ENCODE measurements at places on chromosomes 3 and 15.

DNA sequence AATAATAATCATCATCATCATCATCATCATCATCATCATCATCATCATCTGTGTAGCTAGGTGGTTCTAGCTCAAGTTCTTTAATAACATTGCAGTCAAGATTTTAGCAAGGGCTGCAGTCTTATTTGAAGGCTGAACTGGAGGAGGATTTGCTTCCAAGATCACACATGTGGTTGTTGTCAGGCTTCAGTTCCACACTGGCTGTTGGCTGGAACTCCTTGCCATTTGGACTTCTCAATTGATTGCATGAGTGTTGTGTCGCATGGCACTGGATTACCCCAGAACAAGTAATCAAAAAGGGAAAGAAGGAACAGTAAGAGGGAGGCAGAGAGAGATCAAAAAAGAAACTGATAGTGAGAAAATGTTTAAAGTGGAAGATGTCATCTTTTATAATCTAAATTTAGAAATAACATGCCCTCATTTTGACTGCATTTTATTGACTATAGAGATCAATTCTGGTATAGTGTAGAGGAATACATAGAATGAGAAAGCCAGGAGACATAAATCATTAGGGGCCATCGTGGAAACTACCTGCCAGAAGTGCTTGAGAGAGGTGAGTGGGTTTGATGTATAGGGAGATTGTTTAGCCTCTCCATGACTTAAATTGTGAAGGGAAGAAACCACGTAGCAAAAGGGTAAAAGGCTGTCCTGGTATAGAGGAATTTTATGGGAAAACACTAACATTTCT lies 346.6 kb upstream of the RBMS3 start:
- no peak for DNase-seq

DNA sequence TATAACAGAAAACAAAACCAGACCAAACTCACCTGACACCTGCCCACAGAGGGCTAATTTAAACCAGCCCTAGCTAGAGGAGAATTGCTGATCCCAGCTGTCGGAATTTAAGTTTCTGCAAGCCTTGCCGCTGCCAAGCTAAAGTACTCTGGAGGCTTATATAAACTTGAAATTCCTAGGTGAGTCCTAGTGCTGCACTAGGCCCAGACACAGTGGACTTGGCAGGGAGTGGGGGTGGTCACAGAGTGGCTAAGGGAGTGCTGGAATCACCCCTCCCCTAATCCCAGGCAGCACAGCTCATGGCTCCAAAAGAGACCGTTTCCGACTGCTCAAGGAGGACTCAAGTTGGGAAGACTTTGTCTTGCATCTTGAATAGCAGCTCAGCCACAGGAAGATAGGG lies 17.6 kb downstream of the TMCO5A start:
- DNase-seq: no peak

DNA sequence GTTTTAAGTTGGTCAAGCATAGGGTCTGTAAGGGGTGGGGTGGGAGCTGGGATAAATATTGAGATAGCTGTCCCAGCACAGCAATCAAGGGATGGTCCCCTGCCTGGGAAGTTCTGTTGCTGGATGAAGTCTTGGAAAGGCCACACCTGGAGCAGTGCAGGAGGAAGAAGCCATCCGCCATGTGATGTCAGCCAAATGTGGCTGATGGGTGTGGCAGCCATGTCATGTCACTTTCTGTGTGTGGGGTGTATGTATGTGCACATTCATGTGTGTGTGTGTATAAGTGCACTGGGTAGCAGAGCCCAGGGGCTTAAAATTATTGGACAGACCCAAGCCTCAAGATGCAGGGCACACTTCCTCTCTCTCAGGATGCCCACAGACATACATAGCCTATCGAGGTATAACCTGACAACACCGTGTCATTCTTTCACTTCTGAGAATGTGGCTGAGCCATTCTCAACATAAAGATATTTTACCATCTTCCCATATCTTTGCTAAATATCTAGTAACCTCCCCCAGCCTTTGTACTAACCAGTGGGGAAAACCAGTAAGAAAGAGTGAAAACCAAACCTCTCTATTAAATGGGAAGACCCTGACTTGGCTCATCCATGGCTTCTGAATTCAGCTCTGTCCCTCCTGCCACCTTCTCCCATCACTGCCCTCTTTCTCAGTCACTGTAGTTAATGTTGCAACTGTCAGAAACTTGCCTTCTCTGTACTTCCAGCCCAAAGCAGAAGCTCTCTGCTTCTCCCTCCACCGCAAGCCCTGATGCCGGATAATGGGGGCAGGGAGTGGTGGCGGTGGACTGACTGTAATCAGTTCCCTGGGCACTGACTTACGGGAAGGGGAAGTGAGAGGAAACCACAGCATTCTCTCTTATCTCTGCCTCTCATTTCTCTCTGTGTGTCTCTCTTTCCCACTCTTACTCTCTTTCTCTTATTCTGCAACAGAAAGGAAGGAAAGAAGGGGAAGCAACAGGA lies 11.2 kb downstream of the TNFSF10 start:
- peak; percentile 85 for DNase-seq

DNA sequence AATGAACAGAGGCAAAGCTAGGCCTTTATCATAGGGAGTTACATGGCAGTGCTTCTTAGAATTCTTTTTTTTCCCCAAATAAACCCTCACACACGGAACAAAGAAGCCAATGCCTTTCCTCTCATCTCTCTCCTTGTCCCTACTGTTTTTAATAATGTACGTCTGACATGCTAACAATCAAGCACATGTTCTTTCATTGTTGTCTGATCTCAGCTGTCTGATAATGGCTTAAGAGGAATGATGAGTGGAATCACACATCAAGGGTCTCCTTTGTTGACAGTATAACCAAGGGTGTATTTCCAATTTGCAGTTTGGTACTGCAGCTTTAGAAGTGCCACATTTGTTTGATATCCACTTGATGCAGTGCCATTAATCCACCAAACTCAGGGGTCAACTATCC lies 34.8 kb upstream of the EPHA3 start:
- no peak for DNase-seq

DNA sequence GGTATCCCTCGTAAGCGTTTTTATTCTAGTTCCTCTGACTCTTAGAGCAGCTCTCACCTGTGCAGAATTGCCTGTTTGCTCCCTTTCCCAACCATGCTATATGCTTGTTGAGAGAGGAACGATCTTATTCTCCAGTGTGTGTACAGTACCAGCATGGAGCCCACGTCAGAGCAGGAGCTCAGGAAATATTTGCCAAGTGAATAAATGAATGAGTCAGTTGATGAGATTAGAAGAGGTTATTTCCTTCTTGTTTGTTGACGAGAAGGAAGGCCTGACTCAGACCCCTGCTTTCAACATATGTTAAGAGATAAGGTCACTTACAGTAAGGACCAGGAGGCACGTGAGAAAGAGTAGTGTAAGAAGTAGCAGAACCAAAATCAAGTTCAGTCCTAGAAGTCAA lies 106.3 kb upstream of the ABHD17C start:
- no peak for DNase-seq

DNA sequence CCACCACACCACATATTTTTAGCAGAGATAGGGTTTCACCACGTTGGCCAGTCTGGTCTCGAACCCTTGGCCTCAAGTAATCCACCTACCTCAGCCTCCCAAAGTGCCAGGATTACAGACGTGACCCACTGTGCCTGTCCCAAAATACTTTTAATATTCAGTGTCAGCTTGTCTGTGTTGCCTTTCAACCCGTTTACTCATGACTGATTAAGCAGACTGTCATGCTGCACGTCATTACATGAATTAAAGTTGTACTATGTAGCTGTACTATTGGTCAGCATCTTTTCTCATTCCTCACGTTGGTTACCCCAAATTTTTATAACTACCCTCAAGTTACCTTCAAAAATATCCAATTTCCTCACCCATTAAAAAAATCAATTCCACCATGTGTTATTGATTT lies 48.7 kb upstream of the GADL1 start:
- DNase-seq: no peak

DNA sequence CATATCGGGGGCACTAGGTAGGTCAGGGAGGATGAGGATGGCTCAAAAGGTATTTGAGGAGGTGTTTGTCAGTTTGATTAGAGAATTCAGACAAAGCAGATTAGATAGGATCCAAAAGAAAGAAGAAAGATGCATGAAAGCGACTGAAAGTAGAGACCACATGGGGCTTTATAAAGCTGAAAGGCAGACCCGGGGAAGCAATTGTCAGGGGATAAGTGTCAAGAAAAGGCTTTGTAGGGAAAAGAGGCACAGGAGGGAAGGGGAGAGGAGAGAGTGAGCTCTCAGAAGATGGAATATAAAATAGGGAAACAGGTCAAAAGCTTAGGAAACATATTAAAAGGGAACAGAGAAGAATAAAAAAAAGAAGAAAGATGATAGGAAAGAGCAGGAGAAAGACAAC lies 308.2 kb upstream of the RORA start:
- no peak for DNase-seq

DNA sequence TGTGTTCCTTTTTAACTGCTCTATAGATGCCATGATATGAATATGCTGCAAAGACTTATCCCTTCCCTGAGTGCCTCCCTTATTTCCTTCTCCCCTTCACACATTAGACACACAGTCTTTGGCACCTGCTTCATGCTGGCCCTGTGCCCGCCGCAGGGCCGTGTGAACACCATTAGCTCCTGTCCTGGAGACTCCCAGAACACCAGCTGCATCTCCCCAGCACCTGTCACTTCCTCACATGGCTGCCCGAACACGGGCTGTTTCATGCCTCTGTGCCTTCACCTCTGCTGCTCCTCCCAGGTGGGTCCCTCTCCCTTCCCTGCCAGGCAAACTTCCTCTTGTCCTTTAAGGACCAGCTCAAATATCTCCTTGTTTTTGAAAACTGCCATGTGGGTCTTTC lies 40.5 kb upstream of the SEC13 start:
- no peak for DNase-seq

GRCh38 chr3:53748512-53749271 lies 97.5 kb downstream of the CHDH start:
- DNase-seq: no peak

DNA sequence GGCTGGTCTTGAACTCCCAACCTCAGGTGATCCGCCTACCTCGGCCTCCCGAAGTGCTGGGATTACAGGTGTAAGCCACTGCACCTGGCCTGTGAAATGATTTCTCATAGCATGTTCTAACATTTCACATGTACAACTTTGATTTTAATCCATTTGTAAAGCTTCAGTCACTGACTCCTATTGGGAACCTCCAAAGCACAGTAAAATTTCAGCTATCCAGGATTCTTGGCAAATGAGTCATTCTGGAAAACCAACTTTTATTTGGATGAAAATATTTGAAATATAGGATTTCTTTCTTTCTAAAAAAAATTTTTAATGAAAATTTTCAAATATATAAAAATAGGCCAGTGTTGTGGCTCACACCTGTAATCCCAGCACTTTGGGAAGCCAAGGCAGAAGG lies 2.7 kb upstream of the LMAN1L start:
- no peak for DNase-seq

DNA sequence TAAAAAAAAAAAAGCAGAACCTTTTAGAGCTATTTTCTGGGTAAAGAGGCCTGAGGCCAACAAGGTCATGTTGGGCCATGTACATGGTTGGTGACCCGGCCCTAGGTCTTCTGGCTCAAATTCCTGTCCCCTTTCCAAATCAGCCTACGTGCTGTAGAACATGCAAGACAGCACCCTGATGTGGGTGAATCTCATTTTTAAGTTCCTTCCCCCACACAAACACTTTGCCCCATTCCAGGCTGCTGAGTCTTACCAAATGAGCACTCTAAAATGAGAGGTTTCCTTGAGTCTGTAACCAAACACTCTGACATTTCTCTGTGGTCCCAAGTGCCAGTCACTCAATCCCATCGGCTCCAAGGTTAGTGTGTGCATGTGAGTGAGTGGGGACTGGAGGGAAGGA lies 9.4 kb downstream of the BCL6 start:
- DNase-seq: no peak

- peak; percentile 49 for DNase-seq
Observed at GRCh38 chr3:167740961-167741587, 5.6 kb downstream of the SERPINI1 start.

GRCh38 chr15:23069496-23070166 lies 30.3 kb upstream of the TUBGCP5 start:
- no peak for DNase-seq

GRCh38 chr15:98804057-98804380 lies 155.7 kb downstream of the IGF1R start:
- no peak for DNase-seq

- DNase-seq: no peak
Observed at GRCh38 chr15:65979837-65980236, 110.5 kb downstream of the RAB11A start.

DNA sequence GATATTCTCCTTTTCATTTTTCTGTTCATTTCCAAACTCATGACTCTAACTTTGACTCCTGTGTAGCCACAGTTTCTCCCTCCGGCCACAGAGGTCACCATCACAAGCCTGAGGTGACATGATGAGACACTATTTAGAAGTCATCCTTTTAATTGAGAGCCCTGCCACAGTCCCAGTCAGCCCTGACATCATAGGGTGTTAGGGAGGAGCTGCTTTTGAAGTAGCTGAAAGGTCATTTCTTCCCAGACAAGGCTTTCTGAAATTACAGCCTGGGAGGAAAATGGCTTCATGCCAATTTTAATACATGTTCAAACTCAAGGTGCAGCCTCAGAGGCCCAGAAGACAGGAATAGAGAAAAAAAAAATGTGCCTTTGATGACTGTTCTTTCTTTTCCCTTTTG lies 532.8 kb upstream of the TGFBR2 start:
- peak; percentile 15 for DNase-seq

DNA sequence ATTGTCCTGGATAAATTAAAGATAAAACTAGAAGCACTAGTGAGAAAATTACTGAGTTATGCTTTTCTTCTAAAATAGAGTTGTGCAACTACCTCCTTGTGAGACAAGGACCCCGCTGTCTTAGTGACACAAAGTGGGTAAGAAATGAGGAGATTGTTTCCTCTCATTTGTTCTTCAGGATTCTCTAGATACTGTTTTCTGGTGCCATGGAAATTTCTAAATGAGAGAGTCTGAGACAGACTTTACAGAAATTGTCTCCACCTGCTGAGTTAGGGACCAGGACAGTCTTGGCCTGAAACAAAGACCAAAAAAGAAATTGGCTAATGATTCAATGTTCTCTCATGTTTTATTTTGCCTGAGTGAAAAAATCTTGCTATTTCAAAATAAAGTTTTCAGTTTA lies 427.5 kb downstream of the TUSC7 start:
- DNase-seq: no peak

- DNase-seq: no peak
Observed at GRCh38 chr3:123383091-123384053, 65.5 kb downstream of the ADCY5 start.

DNA sequence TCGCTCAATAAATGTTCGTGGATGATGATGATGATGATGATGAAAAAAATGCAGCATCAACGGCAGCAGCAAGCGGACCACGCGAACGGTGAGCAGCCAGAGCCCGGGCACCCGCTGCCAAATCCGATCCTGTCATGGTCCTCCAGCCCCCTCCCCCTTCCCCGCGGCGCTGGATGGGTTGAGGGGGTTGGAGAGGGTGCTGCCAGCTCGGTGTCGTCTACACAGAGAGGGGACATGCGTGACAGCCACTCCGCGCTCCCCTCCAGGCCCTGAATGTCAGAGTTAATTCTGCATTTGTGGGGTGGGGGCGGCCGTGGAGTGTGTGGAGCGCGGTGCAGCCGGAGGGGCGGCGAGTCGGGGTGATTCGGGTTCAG lies 722 bp downstream of the CACNA1D start:
- peak; percentile 13 for DNase-seq
